ENCODE measurements at places on chromosomes 1 and 21.

DNA sequence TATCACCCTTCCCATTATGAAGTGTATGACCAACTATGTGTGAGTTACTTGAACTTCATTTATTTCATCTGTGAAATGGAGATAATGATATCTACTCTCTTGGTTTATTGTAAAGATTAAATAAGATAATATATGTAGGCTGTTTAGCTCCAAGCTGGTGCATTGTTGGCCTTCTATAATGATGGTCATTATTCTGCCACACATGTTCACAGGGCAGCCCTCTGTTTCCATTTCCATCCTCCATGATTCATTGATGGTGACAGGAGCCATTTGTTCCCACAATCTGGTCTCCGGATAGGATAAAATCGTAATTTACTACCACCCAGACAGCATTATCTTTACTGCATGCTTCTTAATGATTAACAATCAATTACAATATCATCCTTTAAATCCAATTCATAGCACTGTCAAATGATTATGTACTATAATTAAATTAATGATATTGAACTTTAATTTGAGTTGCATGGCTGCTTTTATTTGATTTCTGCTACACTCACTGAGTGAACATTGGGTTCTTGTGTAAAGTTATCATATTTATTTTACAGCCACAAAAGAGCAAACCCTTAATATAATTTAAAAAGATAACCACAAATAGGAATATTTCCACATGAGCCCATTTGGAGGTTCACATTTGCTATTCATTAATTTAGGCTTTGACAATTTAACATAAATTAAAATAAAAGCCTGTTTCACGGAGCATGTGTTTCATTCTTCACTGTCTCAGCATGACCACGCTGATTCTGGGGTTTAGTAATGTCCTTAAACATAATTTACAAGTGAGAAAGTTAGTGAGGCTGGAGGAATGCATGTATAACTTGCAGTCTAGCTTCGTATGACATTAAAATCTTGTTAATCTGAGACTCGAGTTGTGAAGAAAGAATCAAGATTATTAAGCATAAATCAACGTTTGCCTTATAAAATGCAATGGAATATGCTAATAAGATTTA is 596.4 kb upstream of the ZRANB2 start:
- DNase-seq: no peak

- DNase-seq: peak; percentile 40
These were observed 55.9 kb downstream of the NENF start for GRCh38 chr1:212488436-212489283.

DNA sequence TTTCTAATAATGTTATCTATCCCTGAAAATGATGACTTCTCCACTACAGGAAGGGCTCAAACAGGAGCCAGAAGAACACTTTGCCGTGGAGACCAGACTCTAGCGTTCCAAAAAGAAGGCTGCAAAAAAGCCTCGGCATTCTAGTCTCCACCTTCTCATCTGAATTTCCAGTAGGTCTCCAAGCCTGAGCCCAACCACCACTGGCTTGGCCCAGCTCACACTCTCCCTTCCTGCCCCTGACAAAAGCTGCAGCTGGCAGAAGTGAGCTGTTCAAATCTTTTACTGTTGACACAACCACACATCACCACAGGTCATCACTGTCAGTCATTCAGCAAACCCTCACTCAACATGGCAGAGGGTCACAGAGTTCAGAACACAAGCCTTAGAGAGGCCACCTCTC is 69.3 kb downstream of the CAMK2N1 start:
- no peak for DNase-seq

DNA sequence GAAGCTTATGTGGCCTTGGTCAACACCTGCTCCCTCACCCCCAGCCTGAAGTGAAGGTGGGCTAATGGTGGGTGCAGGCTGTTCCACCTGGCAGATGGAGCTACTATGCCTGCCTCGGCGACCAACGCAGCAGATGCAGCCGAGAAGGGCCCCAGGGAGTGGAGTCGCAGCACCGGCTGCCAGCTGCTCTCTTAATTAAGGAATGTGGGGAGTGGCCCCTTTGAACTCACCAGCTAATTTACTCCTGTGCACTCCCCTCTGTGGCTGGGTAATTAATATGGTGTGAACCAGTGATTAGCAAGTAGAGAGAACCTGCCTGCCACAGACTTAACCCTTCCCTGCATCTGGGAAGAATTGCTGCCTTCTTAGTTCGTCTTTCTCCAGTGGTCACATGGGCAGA is 3.3 kb upstream of the SLAMF8 start:
- DNase-seq: no peak

DNA sequence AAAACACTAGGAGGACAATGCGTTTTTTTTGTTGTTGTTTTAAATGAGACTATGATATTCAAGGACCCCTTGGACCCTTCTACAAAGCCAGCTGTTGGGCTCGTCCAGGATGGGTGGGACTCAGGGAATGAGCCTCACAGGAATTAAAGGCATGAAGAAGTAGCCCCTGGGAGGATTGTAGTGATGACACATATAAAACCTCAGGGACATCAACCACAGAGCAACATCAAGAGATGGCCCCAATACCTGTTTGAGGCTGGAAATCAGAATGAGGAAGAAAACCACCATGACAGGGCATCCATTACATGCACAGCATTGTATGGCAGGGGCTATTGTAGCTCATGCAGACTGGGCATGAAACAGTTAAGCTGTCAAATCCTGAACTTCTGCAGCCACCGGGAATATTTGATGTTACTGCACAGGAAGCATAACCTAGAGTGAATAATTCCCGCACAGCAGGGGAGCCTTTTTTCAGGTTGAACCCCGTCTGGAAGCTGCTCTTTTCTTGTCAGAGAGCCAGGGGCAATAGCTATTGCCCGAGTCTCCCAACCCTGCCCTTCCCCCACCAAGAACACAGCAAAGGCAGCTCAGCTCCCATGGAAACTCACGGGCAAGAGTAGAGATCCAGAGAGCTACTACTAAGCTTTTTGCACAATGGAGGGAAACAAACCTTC is 140.2 kb upstream of the FGGY start:
- DNase-seq: no peak

- DNase-seq: peak; percentile 23
These were observed 501 bp downstream of the FBXO6 start for GRCh38 chr1:11664336-11665065.

DNA sequence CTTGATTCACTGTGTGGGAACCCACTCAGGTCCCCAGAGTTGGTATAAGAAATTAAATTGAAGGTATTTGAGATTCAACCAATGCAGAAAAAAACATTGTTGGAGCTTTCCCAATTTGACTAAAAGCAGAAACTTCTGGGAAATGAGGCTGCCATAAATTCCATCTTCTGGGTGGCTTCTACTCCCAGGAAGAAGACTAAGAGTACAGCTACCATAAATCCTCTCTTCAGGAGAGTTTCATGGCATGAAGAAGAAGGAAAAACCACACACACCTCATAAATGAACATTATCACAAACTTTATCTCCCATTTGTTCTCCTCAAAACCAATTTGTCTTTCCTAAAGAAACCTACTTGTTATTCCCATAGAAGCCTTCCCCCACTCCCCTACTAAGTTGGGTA is 283.9 kb downstream of the DPYD start:
- DNase-seq: no peak

DNA sequence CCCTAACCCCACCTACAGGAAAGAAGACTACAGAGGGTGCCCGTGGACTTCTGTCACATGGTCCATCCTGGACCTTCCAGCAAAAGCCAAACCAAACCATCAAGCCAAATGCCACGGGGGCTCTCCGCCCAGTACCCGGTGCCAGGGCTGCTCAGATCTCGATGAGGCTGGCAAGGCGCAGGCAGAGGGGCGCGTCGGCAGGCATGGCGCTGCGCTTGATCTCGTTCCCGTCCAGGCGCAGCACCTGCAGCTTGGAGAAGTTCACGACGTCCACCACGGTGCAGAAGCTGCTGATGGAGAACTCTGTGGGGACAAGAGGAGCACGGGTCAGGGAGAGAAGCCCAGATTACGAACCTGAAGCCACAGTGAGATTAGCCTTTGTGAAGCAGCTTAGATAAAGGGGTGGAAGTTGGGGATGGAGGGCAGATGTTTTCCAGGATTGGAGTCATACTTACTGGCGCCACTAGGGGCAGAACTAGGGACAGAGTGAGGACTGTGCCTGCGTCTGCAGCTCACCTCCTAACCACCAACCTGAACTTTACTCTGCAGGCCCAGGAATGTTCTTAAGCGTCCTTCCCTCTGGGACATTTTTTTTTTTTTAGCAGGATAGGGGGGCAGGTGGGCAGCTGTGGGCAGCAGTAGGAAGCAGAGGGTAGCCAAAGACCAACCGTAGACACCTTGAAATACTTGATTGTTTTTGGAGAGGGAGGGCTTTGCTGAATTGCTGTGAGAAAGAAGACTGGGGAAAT is 8.6 kb downstream of the FMOD start:
- no peak for DNase-seq

GRCh38 chr1:73556270-73556669 is 641.7 kb downstream of the LRRIQ3 start:
- DNase-seq: no peak

DNA sequence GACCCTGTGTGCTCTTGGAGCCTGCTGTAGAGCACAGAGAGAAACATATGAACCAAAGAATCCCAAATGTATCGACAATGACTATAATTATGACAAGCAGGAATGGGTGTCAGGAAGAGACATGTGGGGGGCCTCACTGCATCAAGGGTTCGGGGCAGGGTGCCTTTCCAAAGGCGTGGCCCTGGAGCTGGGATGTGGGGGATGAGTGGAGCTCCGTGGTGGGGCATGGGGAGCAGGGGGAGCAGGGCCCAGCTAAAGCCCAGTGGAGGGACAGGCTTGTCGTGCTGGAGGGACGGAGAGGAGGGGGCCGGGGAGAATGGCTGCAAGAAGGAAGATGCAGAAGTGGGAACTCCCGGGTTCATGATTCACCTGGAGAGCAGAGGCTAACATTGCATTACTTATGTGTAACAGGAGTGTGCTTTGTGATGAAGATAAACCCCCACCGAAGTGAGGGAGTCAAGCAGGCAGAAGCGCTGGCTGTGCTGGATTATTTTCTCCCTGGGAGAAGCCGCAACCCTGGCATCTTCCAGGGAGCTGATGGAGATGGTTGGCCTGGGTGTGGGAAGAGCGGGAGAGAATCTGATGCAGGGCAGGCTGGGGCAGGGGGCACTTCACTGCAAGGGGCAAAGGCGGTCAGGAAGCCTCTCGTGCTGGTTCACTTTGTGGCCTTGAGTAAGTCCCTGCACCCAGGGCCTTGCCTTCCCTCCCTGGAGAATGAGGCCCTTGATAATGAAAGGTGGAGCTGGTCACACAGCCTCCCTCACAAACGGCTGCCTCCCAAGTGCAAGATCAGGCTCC is 124.6 kb upstream of the RUNX3 start:
- DNase-seq: no peak

DNA sequence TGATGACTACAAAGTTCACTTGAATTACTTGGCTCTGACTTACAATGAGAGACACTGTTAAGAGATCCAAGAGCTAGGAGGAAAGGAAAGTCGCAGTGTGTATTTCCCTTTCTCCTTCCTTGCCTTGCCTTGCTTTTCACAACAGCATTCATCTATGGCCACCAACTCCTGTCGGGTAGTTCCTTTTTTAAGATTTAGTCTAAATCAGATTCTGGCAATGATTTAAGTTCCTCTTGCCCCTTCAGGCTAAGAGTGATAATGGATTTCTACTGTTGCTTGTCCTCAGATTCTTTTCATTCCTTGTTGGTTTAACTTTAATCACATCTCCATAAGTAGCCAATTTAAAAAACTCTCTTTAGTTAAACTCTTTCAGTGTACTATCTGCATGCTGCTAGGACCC is 91.9 kb downstream of the GTF2B start:
- DNase-seq: no peak

DNA sequence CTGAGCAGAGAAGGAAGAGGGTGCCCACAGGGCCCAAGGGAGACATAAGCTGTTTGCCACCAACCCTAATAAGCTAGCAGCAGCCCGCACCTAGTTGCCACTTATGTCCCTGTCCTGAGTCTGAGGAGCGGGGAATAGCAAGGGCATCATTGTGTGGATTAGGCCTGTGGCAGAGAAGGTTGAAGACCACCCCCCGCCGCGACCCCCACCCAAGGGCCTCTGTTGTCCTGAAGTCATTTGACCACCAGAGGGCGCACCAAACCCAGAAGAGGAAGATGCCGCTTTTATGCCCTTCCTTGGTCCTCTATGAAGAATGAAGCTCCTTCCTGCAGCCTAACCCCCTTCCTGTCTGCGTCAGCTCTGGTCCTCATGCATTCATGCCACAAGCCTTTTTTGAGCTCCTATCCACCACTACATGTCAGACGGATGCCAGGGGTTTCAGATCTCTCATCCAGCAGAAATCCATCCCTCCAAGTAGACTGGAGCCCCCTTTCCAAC is 16.6 kb downstream of the RHBG start:
- peak; percentile 72 for DNase-seq

GRCh38 chr1:19140465-19140864 is 69.6 kb downstream of the UBR4 start:
- no peak for DNase-seq

GRCh38 chr1:117581391-117581943 is 24.4 kb upstream of the TENT5C start:
- DNase-seq: no peak

- DNase-seq: no peak
These were observed 3.0 kb downstream of the TTC39A start for GRCh38 chr1:51327386-51327785.

- no peak for DNase-seq
These were observed 53.8 kb upstream of the BCL10 start for GRCh38 chr1:85330214-85330631.

DNA sequence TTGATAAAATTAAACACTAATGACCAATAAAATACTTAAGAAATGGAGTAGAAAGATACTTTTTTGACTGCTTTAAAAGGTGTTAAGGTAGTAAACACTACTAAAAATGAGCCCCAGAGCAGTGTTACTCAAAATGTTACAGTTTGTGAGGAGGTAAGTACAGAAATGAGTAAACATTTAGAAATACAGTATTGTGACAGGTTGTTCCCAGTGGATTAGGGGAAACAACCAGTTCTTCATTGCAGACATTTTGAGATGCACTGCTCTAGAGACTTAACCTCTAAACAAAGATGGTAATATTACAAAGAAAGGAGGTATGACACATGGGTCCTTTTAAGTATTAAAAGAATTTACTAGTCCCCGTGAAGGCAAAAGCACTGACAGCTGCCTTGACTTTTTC is 12.7 kb downstream of the DHX9 start:
- DNase-seq: no peak
